Fibroblast of skin of back (primary cell): ENCODE measurements at places on chromosomes 6 and 20.

DNA sequence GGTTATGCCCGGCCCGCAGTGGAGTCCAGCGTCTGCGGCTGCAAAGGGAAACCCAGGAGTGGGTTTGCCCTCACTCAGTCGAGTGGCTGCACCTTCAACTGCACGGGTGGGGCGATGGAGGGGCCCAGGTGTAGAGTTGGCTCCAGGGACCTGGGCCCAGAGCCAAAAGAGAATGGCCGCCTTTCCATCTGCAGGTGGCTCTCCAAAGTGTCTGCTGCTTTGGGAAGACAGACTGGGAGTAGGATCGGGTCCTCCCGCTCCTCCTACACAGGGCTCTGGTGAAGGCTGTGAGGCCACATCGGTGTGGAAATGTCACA is 80.1 kb downstream of the PTPN1 start:
- DNase-seq: no peak

DNA sequence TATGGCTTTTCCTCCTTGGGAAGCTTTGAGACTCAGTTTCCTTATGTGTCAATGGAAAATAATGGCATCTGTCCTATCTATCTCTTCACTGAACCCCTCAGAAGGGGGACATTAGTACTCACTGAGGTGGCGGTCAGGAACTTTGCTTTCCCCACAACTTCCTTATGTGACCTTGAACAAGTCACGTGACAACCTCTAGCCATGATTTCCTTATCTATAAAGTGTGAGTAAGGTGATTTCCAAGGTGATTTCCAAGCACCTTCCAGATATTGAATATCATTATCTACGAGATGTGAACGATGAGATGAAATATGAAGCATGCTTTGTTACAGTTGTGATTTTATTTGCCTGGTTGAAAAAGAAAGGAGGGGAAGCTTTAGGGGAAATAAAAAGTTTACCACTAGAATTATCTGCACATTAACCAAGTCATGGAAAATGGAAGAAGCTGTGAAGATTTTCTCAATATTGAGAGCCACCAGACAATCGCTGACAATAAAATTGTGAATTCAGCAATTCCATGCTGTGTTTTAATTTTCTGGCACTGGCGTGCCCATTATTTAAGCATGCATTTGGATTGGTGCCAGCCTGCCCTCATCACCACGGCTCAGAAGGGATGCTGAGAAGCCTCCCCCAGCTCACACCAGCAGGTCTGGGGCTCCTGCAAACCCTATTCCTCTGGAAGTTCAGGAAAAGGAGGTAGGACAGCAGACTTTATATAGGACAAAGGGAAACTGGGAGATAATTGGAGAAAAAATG is 255.3 kb downstream of the CD83 start:
- no peak for DNase-seq

GRCh38 chr6:28988536-28989311 is 16.4 kb downstream of the ZNF311 start:
- DNase-seq: peak; percentile 78

DNA sequence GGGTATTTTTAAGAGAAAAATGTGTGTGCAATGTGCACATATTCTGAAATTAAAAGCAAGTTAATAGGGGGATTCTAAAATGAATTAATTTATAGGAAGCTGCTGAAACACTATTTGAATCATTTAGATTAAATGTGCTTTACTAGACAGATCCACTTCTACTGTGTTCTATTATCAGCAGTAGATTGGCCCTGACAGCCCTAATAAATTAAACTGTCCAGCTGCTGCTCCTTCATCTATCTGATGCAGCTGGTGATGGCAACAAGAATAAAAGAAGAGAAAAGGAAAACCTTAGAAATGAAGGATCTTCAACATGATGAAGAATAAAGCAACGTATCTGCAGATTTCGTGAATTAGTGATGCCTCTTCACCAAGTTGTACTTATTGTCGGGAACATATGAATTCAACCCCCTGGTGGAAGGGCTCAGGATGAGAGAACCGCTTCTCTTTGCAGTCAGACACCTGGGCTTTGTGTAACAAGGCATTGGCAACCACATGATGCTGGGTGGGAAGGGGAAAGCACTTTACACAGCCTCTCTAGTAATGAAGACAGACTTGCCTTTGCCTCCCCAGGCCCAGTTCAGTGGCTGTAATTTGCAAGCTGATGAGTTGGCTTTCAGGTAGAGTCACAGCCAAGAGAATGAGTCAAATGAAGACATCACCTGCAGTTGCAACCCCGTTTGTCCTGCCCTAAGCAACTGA is 94.4 kb downstream of the LAMP5 start:
- no peak for DNase-seq

DNA sequence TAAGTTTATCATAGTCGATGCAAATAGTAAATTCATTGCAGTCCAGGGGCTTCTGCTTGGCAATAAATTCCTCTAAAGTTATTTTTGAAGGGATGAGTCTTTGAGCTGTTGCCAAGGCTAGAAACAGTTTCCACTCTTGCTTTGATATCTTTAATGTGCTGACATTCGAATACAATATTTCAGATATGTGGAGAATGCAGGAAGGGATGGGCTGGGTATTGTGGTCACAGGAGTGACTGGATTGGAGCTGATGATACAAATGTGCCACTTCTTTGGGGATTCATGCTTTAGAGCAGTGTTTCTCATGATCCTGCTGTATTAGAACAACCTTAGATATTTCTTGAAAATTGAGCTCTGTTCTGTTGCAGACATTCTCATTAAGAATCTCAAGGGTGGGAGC is 139.0 kb downstream of the PRDM13 start:
- peak; percentile 64 for DNase-seq

DNA sequence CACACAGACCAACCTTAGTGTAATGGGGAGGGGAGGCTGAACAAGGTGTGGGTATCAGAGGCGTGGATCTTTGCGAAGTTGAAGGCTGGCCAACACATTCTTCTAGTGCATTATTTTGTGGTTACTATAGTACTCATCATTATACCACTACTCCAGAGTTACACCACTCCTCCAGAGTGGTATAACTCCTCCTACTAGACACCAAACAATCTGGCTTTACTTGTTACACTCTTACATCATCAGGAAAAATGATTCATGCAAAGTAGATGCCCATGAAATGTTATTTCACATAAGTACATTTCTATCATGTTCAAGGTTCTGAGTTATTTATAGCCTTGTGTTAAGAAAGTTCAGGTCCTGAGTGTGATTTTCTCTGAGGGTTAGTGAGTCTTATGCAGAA is 443.1 kb upstream of the OPRM1 start:
- DNase-seq: peak; percentile 51

GRCh38 chr6:50062051-50062450 is 12.3 kb upstream of the DEFB112 start:
- no peak for DNase-seq

DNA sequence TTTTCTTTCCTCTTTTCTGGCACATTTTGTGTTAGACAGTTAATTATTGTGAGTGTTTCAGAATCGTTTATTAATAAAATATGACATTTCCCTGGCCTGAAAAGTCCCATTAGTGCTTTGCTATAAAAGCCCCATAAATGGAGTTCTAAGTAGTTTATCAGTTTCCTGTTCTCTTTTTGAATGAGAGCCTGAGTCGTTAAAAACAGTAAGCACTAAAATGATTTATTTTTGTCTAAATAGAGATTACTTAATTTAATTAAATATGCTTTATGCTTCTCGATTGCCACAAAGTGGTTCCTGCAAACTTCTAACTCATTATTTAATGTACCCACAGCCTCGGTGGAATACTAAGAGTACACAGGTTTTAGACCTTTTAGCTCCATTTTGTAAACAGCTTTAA is 577.9 kb downstream of the C6orf118 start:
- no peak for DNase-seq

- peak; percentile 40 for DNase-seq
Measured at GRCh38 chr6:157682856-157683481, 140.1 kb upstream of the SNX9 start.

DNA sequence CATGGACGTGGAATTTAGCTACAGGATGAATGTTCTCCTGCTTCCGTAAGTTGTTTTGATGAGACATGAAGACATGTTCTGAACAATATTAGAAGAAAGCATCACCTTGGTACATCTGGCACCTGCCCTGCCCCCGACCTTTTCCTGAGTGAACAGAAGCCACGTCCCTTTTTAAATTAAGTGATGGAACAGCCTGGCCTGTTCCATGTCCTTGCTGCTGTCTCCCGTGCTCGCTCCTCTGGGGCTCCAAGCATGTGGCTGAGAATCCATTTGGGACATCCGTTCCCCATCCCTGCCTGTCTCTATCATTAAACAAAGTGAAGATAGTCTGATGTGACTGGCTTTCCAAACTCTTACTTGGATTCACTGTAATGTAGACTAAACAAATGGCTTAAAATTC is 36.4 kb downstream of the ERMARD start:
- no peak for DNase-seq

DNA sequence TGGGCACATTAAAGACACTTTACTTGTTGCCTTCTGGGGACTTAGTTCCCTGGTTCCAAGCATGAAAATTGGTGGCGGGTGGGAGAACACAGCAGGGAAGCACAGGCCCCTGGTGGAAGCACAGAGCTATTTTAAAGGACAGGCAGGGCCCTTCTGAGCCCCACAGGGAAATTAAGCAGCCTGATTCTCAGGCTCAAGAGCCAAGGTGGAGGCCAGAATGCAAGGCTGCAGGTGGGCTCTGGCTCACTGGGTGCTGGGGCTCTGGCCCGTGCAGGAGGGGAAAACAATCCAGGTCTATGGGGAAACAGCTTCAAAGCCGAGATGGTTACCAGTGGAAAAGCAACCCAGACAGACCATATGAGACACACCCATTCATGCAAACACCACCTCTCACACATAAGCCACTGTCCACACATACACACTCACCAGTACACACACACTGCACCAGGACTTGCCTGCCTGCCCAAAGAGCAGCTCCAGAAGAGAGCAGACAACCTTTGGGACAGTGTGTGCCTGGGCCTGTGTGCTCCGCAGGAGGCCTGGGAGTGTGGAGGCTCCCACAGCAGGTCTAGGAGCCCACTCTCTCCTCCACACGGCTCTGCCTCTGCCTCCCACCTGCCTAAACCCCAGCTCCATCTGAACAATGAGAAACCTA is 30.6 kb downstream of the TFEB start:
- DNase-seq: no peak

DNA sequence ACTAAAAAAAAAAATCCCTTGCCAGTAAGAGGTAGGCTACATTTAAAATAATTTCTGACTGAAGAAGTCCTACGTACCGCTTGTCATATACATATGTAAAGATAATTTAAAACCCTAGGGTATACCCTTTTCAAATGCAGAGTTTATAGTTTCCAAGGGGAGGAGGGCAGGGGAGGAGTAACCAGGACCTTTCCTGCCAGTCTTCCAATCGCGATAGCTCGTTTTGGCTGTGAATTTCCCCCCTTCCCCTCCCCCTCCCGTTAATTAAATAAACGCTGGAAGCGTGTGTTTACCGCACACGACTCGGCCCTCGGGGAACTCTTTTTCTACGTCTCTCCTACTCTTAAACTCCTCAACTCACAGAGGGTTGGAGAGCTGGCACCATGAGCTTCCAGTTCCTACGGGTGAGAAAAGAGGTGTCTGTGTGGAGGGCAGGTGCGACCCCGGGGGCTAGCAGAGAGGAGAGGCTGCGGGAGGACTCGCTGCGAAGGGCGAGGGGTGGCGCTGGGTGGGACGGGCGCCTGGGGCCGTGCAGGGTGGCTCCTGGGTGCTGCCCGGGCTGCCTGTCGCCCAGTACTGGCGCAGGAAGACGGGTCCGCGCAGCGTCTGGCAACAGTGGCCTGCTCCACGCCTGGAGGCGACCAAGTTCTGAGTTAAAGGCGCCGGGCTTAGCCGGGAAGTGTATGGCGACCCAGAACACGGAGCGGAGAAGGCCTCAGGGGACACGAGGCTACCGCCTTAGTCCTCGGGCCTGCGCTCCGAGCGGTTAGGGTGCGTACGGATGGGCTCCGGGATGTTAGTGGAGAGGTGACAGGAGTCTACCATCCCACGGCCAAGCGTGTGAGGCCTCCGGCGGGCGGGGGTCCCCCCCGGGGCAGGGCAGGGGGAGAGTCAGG is 4.1 kb upstream of the TFAP2C start:
- no peak for DNase-seq

DNA sequence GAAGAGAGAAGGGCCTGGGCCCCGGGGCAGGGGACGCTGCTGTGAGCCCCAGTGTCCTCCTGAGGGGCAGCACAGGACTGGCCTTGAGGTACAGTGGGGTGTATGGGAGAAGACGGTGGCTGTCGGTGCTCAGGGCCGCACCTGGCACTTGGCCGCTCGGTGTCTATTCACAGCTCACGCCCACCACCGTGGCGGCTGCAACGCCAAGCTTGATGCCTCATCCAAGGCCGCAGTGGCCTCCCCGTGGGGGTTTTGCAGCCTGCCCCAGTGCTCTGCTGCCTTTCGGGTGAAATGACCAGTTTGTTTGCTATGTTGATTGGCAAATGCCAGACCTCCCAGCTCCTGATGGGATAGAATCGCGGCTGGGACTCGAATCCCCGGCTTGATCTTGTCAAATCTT is 79.5 kb upstream of the SLCO4A1 start:
- no peak for DNase-seq

DNA sequence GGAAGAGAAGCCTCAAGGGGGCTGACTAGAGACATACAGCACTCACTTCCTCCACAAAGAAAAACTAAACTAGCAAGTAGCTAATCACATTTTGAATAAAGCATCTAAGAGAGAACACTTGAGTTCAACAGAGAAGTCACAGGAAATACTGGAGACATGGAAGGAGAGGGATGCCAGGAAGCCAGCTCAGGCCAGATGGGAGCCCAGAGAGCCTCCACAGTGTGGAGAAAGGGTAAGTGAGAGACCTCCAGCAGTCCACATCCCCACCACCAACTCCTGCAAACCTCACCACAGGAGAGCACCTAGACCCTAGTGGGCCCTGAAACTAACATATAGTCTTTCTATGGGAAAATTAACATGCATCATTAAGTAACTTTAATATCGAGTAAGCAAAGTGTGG is 79.2 kb downstream of the EPM2A start:
- DNase-seq: no peak
